ENCODE measurements at places on chromosomes 2 and 18. TPM values are rescaled to one million over a fixed set of nuclear protein-coding genes. Genes with fewer than 3 reads are reported as not detected.

The CNPPD1 gene
- total RNA-seq: 42.6 TPM

The RTKN gene
- 25.4 TPM for total RNA-seq

The SERPINB10 gene
- total RNA-seq: not detected

The ACMSD gene
- not detected for total RNA-seq

The RNF144A gene
- 10.4 TPM for total RNA-seq

The NGEF gene
- 16.2 TPM for total RNA-seq

The CKAP2L gene
- total RNA-seq: 12.4 TPM

The IL36RN gene
- 0.12 TPM for total RNA-seq

The TMEM247 gene
- total RNA-seq: not detected

The EVA1A gene
- 7.7 TPM for total RNA-seq

The ZSCAN30 gene
- 1.0 TPM for total RNA-seq

The FAM110C gene
- total RNA-seq: 0.18 TPM

The IL36B gene
- not detected for total RNA-seq

The CXCR4 gene
- 1.1 TPM for total RNA-seq

The TEKT4 gene
- not detected for total RNA-seq

The TFCP2L1 gene
- 24.2 TPM for total RNA-seq

The CNTNAP5 gene
- total RNA-seq: not detected
